NCI-H1930 (cell line): ENCODE measurements at places on chromosomes 13 and 19.
A peak's percentile ranks its signal among the peaks of the same experiment; 100 is the strongest.

DNA sequence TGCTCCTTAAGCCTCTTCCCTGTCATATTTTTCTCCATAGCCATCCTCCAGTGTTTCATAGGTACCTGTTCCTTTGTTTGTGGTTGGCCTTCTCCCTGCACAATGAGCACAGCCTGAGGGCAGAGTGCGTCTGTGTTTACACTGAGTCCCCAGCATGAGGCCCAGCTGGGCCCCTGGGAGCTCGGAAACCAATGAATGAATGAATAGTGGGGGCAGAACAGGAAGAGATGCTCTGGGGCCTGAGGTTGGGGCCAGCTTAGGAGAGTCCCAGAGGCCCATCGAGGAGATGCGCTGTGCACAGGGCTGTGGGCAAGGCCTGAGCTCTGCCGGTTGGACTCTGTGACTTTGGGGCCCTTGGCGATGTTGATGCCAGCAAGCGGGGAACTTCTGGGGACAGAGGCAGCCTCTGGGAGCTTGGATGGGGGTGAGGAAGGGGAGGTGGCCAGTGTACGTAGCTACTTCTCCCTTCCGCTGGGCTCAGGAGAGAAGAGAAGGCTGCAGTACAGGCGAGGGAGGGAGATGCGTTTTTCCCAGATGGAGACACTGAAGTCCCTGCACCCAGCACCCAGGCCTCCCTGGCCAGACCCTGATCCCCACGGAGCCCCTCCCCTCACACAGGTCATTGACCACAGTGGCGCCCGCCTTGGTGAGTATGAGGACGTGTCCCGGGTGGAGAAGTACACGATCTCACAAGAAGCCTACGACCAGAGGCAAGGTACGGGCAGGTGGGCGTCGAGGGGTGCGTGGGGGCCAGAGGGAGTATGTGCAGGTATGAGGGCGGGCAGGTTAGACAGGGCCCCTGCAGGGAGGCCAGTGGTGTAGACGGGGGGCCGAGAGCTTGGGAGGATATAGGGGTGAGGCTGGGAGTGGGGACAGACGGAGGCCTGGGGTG is 5.1 kb downstream of the TBCB start:
- DNase-seq, result no peak

DNA sequence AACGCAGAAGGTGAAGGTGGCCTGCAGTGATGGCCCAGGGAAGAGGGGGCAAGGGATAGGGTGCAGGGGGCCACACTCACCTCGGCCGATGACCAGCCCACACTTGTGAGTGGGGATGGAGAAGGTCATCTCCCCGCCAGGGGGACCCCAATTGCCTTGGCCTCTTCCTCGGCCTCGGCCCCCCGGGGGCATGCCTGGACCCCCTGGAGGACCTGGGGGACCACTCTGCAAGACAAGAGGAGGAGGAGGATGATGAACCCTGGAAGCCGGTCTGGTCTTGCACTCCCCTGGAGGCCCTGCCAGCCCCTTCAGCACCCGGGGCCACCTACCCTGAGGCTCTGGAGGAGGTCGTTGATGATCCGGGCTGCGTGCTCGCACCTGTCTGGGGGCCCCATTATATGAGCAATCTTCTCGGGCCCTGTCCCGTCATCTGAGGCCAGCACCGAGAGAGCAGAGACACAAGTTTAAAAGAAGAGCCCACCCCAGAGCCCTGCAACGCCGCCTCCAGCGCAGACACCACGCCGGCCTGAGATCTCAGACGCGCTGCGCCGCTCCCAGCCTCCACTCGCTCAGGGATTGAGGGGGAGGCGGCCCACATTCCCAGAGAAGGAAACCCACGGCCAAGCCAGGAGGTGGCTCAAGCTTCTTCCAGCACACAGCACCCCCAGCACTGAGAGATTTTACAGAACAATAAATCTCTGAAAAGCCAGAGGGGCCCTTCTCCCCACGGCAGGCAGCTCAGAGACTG is 7.8 kb downstream of the KHSRP start:
- DNase-seq, result no peak

DNA sequence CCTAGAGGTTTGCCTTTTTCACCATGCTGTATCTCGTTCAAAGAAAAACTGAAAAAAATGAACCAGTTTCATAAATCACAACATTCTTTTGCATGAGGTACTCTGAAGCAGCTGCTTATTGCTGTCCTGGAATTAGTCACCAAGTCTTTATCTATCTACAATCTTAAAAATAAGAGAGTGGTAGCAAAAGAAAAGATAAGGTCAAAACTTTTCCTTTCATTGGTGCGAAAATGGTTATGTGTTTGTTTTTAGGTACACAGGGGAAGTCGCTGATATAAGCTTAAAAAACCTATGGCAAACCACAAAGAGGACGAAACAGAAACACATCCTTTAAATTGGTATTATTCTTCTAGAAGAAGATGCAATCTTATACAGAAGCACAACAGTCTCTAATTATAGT is 20.7 kb downstream of the OBI1 start:
- no peak for DNase-seq

DNA sequence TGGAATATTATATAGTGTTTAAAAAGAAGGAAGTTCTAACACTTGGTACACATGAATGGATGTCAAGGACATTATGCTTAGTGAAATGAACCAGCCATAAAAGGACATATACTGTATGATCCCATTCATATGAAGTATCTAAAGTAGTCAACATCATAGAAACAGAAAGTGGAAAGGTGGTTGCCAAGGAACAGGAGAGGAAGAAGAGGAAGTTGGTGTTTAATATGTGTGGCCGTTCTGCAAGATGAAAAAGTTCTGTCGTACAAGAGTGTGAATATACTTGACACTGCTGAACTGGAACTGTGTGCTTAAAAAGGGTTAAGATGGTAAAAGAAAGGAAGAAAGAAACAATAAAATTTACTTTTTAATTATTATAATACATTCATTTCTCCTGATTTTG is 33.1 kb upstream of the C1QTNF9 start:
- no peak for DNase-seq

- DNase-seq, result no peak
Observed at GRCh38 chr19:6800991-6801484, 28.5 kb downstream of the VAV1 start.

DNA sequence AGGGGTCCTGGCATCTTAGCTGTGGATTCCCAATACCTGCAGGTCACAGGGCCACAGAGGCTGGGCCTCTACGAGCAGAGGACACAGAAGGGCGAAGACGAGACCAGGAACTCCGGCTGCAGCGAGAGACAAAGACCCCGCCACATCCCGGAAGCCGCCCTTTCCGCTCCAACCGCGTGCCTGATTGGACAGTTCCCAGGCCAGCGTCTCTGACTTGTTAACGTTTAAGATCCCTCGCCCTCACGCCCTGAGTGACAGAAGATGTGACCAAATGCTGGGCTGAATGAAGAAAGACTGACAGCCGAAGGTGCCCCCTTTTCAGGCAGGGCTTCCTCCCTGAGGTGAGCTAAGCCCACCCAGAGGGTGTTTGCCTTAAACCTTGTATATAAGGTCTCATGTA is at the start of gene ZNF98:
Gene ZNF98 (minus strand): TSS at position 136 of the 400 bp plus-strand sequence. CDS start 122 bp downstream, at position 14.
- DNase-seq, result no peak

DNA sequence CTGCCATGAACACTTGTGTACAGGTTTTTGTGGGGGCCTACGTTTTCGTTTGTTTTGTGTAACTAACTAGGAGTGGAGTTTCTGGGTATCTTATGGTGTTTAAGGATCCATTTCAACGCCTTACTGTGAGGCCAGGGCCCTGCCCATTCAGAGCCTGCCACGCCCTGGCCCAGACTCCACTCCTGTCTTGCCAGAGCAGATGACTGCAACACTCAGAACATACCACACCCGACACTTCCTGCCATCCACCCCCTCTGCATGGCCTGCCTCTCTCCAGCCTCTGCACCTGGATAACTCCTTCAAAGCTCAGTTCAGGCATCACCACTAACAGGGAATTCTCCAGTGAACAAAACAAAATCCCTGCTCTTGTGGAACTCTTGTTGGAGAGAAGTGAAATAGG is 43.2 kb downstream of the RGCC start:
- DNase-seq, result no peak

DNA sequence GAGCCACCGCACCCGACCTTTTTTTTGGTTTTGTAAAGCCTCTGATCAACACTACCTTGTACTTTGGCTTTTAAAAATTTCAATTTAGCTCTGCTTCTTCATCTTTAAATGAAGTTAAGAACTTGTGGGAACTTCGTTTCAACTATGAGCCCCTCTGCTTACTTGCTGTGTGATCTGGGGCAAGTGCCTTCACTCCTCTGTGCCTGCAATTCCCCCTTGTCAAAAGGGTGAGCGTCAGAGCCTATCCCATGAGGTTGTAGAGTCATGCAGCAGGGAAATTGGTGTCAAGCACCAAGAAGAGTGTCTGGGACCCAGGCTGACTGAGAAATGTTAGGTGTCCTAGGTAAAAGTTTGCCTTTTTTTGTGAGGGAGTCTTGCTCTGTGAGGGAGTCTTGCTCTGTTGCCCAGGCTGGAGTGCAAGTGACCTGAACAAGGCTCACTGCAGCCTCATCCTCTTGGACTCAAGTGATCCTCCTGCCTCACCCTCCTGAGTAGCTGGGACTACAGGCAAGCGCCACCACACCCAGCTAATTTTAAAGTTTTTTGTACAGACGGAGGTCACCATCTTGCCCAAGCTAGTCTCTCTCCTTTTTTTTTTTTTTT is 5.7 kb downstream of the VASP start:
- DNase-seq, result no peak

- no peak for DNase-seq
Observed at GRCh38 chr19:56699552-56699951, 28.0 kb upstream of the ZNF835 start.

- DNase-seq, result peak; percentile 80
Observed at GRCh38 chr13:106533101-106533942, 2.1 kb downstream of the EFNB2 start.

DNA sequence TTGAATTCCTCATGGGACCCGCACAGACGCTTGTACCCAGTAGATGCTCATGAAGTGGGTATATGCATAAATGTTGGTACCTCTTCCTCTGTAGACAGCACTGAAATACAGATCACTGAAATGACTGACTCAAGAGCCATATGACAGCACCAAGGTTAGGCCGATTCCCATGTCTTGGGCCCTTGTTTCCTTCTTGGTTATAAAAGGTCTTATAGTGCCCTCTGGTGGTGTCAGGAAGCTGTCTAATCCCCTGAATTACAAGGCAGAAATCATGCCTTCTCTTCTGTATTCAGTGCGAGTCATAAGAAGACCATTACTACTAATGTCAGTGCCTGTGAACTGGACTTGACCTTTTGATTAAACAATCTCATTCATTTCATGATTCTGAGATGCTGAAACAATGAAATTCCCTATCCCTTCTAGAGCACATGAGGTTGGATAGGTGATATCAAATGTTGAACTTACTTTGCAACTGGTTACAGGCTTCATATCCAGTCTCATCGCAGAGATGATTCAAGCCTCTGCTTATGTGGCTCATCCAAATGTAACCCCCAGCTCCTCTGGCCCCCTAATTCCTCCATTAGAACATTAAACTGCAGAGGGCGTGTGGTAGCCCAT is 59.7 kb downstream of the SPATA13 start:
- peak; percentile 53 for DNase-seq

GRCh38 chr19:35122687-35123551 is 7.3 kb downstream of the FXYD3 start:
- DNase-seq, result no peak

DNA sequence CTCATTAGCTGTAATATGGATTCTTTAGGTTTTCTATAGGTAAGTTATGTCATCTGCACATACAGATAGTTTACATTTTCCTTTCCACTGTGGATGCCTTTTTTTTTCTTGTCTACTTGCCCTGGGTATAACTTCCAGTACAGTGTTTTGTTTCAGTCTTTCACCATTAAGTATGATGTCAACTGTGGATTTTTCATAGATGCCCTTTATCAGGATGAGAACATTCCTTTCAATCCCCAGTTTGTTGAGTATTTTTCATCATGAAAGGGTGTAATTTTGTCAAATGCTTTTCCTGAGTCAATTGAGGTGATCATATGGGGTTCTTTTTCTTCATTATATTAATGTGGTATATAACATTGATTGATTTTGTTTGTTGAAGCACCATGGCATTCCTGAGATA is 43.6 kb upstream of the SACS start:
- no peak for DNase-seq

GRCh38 chr13:44425041-44425814 is 51.6 kb downstream of the SERP2 start:
- DNase-seq, result no peak

- no peak for DNase-seq
Observed at GRCh38 chr19:12847159-12848139, 9.1 kb downstream of the MAST1 start.

DNA sequence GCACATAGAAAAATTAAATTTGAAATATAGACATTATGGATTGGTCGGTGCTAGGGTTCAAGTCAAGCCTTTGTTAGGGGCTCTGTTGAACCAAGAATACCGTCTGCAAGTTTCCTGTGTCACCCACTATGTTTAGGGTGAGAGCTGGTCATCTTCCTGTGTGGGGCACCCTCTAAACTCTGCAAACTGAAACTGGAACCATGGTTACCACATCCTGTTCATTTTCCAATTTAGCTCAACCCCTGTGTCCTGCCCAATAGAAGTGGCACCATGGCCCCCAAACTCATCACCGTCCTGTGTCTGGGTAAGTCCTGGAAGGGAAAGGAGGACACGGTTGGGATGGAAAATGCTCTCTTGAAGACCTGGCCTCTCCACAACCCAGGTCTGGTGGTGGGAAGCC is 29.9 kb downstream of the LAIR2 start:
- DNase-seq, result no peak

GRCh38 chr13:60112771-60113170 is 51.0 kb downstream of the DIAPH3 start:
- DNase-seq, result no peak

- DNase-seq, result peak; percentile 13
Observed at GRCh38 chr19:14450168-14450874, 17.2 kb downstream of the PKN1 start.

DNA sequence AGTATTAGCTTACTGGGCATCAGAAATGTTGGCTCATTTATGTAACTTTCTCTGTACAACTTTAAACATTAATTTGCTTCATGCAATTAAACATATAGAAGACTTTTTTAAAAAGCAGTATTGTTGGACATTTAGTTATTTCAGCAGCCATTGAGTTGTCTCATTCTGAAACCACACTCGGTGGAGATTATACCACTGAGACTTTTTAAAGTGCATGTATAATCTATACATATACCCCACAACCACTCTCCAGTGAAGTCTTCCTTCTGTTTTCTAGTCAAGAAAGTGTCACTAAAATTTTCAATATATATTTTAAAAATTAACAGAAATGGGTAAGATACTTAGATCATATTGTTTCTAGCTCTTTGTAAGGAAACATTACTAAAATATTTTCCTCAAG is 15.5 kb downstream of the SETDB2 start:
- no peak for DNase-seq

- DNase-seq, result no peak
Observed at GRCh38 chr13:100196375-100196774, 107.5 kb downstream of the PCCA start.
